Activated CD4-positive, CD25-positive, alpha-beta regulatory T cell treated with anti-CD3 and anti-CD28 coated beads, Interleukin-2, amount 50 U/mL, for 72 hours (primary cell): ENCODE measurements at places on chromosomes 7 and 10.

DNA sequence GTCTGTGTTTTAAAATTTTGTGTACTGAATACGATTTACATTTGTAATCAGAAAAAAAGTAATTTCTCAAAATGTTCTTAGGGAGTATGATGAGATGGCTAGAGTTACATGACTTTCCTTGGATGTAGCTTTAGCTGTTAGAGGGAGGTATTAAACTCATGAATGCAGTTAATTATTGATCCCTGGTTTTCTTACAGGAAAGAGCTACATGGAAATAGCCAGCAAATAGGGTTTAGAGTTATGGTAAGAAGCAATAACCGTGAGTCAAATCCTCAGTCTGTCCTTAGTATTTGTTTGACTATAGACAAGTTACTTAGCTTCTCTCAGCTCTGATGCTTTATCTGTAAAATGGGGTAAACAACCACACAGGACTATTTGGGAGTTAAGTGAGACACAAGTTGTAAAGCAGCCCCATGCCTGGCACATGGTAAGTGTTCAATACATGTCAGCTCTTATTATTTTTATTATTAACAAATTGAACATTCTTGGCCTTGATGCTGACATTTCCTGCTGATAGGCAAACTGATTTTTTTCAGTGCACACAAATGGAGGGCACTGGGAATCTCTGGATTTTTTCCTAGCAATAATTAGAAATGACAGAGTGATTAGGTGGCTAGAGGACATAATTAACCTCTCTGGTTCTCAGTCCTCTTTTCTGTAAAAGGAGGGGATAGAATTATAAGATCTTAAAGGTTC, 204.5 kb upstream of the PHYHIPL start:
- no peak for DNase-seq

DNA sequence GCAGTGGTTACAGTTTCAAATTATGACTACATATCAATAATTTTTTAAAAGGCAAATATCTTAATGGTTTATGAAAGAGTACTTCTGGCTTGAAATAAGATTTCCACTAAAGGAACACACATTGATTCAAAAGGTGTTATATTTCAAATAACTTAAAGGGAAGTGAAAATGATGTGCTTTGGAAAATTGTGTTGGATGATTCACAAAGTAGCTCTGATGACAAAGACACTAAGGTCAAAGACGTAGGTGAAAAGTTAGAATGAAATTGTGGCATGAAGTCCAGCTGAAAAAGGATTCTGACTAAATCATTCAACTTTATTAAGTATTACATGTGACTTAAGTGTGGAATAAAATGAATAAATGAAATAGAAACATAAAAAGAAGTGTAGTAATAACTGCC, 20.8 kb upstream of the OR2A5 start:
- DNase-seq = no peak

DNA sequence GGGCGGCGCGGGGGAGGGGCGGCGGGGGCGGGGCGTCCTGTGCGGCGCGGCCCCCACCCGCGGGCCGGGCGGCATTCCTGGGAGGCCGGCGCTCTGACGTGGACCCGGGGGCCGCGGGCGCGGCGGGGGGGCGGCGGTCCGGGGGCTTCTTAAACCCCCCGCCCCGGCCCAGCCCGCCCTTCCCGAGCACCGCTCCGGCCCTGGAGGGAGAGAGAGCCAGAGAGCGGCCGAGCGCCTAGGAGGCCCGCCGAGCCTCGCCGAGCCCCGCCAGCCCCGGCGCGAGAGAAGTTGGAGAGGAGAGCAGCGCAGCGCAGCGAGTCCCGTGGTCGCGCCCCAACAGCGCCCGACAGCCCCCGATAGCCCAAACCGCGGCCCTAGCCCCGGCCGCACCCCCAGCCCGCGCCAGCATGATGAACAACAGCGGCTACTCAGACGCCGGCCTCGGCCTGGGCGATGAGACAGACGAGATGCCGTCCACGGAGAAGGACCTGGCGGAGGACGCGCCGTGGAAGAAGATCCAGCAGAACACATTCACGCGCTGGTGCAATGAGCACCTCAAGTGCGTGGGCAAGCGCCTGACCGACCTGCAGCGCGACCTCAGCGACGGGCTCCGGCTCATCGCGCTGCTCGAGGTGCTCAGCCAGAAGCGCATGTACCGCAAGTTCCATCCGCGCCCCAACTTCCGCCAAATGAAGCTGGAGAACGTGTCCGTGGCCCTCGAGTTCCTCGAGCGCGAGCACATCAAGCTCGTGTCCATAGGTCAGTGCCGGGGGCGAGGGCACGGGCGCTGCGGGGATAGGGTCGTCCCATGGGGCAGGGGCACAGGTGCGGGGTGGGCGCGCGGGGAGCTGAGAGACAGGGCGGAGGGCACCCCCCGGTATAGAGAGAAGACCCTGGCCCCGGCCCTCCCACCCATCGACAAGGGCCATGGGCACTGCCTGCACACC, at the start of gene FLNC:
Gene FLNC (plus strand): TSS at position 176 of the 947 bp plus-strand sequence. CDS start 232 bp downstream, at position 408.
- DNase-seq = no peak

- DNase-seq = no peak
These were observed 17.2 kb upstream of the ATP6V0E2 start for GRCh38 chr7:149856583-149856982.

DNA sequence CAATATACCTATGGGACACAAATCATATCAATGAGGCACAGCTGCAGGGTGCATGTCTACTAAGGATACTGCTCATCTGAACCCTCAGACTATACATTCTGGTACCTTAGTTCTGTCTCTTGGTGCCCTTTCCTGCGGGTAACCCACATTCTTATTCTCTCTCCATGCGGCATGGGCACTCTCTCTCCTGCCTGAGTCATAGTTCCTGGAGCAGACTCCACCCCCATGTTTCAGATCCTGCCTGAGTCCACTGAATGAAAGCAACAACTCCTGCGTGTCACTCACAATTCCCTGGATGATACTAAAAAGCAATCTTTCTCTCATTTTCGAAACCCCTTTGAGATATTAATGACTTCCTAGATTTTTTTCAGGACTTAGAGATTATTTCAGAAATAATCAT, 653.1 kb upstream of the C7orf33 start:
- no peak for DNase-seq

DNA sequence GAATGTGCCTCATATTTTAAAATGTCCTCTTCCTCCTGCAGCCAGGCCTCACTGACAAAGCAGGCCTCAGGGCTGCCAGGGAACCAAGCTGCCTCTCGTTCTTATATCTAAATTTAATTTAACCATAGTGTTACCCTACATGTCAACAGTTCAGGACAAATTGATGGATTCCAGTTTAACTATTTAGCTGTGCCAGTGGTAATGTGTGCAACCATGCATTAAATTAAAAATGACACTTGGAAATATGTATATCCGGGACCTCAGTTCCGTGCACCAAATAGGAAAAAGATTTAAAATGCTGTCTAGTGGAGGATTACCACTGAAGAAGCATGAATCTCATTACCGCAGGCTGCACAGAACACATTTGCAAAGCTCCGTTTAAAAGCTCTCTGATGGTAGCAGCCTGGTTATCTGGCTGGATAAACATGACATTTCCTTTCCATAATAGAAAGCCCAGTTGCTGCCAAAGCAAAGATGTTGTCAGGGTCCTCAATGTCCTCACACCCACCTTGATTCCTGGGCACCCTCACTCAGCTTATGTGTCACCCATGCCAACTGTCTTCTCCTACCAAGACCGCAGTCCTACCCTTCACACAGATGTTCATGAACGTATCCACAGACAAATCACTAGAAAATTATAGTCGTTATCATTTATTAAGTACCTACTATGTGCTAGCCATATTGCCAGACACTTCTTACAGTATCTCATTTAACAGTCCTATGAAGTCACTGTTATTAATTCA, 73.3 kb upstream of the FRMD4A start:
- DNase-seq = no peak

DNA sequence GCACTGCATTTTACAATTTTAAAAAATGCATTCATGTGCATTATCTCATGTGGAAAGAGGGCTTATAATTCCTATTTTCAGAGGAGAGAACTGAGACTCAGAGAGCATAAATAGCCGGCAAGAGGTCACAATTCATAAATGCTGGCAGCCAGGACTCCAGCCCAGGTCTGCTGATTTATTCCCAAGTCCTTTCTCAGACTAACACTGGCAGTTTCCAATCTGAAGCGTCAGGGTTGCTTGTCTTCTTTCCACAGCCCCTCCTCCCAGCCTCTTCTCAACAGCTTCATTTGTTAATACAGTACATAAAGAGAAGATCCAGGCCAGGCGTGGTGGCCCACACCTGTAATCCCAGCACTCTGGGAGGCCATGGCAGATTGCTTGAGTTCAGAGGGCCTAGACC, 108.9 kb downstream of the PARD3 start:
- no peak for DNase-seq

DNA sequence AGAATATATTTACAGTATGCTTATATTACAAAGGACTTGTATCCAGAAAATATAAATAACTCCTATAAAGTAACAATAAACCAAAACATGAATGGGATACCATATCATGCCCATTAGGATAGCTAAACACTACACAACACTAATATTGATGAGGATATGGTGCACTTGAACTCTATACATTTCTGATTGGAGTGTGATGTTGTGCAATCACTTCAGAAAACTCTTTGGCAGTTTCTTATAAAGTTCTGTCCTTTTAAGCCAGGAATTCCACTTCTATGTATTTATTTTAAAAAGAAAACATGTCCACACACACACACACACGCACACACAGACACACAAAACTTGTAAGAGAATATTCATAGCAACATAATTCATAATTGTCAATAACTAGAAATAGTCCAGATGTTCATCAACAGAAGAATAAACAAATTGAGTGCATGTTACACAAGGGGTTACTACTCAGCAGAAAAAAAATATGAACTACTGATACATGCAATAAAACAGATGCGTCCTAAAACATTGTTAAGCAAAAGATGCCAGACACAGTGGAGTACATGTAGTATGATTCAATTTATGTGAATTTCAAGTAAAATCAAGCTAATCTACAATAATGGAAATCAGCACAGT, 416.0 kb downstream of the PLXDC2 start:
- DNase-seq = no peak

DNA sequence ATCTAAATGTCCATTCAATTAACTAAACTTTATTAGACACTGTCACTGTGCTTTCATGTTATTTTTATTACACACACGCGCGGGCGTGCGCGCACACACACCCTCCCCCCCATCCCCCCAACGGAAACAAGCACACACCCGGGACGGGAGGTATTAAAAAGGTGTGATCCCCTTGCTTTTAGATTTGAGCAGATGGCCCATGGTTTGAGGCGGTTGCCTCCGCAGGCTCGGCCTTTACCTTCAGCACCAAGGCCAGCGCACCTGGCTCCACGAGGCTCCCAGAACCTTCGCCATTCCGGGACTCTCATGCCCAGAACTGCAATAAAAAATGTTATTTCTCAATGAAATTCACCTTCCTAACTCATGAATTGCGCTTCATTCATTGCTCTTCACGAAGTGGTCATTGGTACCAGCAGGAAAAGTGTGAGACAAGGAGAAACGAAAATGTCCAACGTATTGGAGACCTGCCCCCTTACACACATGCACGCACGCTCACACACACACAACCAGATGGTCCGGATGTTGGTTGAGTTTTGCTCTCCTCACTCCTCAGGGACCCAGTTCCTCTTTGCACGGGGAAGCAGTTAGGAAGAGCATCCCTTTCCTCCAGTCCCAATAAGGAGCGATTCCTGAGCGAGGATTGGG, 20.8 kb upstream of the PTF1A start:
- DNase-seq = no peak

DNA sequence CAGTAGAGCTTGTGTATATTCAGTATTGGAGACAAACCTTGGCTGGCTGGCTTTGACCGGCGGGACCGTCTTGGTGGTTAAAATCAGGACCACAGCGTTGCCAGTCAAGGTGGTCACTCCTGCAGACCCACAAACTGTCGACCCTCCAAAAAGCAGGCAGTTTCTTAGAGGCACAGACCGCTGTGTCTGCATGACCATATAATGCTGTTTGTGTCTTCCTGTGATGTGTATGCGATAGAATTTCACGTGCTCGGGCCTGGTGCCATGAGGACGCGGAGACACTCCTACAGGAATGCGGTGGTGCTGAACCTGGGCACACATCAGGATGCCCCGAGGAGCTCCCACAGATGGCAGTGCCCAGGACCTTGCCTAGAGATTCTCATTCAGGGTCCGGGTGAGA, 34.8 kb downstream of the BNIP3 start:
- DNase-seq = no peak
